Stimulated activated CD8-positive, alpha-beta memory T cell treated with anti-CD3 and anti-CD28 coated beads, Interleukin-15, amount 100 ng/mL, for 48 hours (primary cell): ENCODE measurements at places on chromosomes 3 and 15.
A peak's percentile ranks its signal among the peaks of the same experiment; 100 is the strongest.

DNA sequence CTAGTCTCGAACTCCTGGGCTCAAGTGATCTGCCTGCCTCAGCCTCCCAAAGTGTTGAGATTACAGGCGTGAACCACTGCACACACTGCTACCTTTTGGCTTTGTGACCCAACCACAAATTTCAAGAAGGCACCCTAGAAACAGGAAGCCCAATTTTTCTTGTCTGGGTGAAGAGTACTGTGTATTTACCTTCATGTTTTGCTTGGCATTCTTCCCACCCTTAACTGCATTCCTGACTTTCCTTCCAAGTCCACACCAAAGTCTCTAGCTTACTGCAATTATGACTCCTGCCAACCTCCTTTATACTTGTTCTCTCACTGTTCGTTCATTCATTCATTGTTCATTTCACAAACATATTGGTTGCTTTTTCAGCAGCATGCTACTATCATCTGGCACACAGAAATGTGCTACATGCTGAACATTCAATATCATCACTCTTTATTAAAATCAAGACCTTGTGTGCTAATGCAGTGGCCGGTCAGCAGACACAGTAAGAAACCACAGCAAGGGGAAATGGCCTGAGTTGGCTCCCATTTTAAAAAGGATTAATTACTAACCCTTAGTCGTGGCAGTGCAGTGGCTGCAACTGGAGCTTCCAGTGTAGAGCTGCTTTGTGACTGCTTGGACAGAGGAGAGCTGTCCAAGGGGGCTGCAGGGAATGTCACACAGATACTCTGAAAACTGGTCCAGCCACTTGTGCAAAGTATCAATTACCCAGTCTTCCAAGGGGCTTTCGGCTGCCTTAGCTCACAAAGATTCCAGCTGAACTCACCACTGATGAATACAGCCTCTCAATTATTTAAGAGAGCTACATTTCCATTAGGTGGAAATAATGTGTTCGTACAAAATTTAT is 94.0 kb downstream of the ETFA start:
- DNase-seq: no peak

DNA sequence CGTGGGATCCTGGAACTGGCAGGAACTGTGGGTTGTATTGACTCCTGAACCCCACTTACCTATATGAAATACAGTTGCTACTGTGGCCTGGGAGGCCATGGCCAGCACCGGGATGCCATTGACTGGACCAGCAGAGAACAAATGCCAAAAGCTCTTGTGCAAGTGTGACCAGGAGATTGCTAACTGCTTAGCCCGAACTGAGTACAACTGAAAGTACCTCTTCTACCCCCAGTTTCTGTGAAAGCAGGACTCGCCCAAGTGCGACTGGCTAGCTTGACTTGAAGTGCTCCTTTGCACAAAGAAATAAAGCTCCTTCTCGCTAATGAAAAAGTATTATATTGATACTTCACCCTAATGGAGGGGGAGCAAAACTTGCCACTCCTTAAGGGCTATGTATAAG is 101.3 kb upstream of the ATP11B start:
- DNase-seq: no peak

DNA sequence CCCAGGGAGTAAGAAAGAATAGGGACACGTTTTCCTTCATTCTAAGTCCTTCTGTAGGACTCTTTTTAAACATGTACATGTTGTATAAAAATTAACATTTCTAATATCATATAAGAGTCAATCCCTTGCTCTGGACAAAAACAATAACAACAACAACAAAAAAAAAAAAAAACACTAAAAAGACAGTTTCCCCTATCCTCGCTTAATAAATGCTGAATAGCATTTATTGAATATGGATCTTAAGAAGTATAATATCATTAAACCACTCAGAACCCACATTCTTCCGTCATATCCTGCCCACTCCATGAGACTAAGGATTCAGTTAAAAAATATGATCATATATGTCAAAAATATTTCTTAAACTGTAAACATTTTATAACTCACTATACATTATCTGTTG is 145.1 kb downstream of the AQP9 start:
- DNase-seq: no peak

- DNase-seq: peak; percentile 14
These were observed at the start of gene PROK2 for GRCh38 chr3:71784914-71785531. Gene PROK2 (minus strand): TSS chr3:71785148. CDS start chr3:71785052, 96 bp downstream.

DNA sequence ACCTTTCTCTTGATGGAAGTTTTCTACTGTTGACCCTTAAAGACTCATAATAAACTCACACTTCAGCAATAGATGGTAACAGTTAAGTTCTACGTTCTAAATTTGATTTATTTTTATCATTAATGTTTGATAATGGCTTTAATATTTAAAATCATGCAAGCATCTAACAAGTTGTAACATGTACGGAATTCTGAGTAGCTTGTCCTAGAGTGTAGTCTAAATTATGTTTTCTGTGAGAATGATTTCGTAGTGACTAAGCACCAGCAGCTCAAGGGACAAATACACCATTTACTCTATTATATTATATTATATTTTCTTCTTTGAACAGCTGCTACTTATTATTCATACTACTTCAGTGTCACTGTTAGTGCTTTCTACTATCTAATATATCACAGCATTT is 345.6 kb downstream of the NLGN1 start:
- no peak for DNase-seq

- no peak for DNase-seq
These were observed 246.0 kb downstream of the ISL2 start for GRCh38 chr15:76582550-76582949.

GRCh38 chr3:15959434-15959811 is 161.6 kb upstream of the ANKRD28 start:
- DNase-seq: no peak

GRCh38 chr3:183764847-183765731 is 60.3 kb downstream of the MAP6D1 start:
- DNase-seq: no peak

GRCh38 chr15:88013111-88013510 is 243.4 kb downstream of the NTRK3 start:
- DNase-seq: no peak
